ENCODE measurements at places on chromosomes 13 and 19. TPM values are rescaled to one million over a fixed set of nuclear protein-coding genes. Genes with fewer than 3 reads are reported as not detected.
A peak's percentile ranks its signal among the peaks of the same experiment; 100 is the strongest.

Gene SERPINE3
- total RNA-seq: not detected

Gene RASGRP4
- total RNA-seq: 0.90 TPM

Gene CCDC70
- not detected for total RNA-seq

Gene PDX1
- total RNA-seq: 0.35 TPM

Gene FAM216B
- total RNA-seq: 0.08 TPM

Gene RNF17
- total RNA-seq: not detected

Gene CEACAM5
- total RNA-seq: 2,217 TPM

DNA sequence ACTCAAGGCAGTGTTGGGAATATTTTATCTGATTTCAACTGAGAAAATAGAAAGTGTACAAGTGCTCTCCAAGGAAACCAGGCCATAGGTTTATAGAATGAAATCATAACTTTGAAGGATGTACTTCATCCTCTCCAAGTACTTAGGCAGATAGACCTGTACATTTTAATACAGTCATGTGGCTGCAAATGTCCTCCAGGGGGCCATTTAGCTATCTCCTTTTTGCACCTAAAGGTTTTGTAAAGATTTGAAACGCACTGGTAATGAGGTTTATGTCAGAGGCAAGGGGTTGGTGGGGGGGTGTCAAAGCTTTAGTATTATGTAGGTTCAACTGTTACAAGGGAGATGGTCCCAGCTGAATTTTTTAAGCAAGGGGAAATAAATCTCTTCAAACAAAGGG is 364.4 kb downstream of the DCT start:
- H3K4me3 ChIP-seq: no peak overlapping the region
- DNase-seq: no peak
- no peaks in the 10 kb centered on the region for H3K27me3 ChIP-seq
- peaks cover under 1% of the 10 kb centered on the region for H3K4me1 ChIP-seq
- no peaks in the 10 kb centered on the region for H3K36me3 ChIP-seq

DNA sequence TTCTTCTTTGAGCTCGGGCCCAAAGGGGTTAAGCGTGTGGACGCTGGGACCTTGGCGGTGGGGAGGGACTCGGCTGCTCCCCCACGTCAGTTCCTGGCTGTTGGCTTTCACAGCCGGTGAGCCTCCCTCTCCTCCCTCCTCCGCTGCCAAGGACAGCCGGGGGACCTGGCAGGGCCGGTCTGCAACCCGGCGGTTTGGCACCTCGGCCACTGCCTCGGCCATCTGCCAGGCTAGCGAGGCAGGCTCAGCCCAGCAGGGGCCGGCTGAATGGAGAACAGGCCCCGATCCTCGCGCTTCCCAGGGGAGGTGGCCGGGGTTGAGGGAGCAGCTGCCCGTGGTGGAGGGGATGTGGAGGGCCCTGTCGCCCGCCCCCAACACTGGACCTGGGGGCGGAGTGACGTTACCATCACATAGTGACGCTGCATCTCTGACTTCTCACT is 5.0 kb downstream of the TLE5 start:
- peak; percentile 61 for DNase-seq
- H3K36me3 ChIP-seq: peaks cover 11% of the 10 kb centered on the region
- no peaks in the 10 kb centered on the region for H3K27me3 ChIP-seq
- H3K27ac ChIP-seq: peak overlapping the region; percentile 39
- no peaks in the 10 kb centered on the region for H3K4me1 ChIP-seq
- H3K4me3 ChIP-seq: no peak overlapping the region

DNA sequence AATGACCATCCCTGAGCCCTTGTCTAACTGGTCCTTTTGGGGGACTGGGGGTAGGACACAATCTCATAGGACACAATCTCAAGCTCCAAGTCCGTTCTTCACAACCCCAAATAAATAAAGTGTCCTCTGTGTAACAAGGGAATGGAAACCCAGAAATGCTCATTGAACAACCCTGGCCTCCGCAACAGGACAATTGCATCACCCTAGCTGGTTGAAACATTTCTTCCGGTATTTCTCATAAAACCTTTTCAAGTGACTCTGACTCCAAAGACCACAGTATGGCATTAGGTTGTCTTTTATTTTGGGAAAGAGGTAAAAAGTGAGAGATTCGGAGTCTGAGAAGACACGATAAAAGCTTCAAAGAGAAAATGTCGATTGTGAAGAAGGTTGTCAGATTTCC is 186.6 kb downstream of the ZNF536 start:
- DNase-seq: no peak
- no peaks in the 10 kb centered on the region for H3K36me3 ChIP-seq
- no peaks in the 10 kb centered on the region for H3K4me1 ChIP-seq
- no peaks in the 10 kb centered on the region for H3K27me3 ChIP-seq

DNA sequence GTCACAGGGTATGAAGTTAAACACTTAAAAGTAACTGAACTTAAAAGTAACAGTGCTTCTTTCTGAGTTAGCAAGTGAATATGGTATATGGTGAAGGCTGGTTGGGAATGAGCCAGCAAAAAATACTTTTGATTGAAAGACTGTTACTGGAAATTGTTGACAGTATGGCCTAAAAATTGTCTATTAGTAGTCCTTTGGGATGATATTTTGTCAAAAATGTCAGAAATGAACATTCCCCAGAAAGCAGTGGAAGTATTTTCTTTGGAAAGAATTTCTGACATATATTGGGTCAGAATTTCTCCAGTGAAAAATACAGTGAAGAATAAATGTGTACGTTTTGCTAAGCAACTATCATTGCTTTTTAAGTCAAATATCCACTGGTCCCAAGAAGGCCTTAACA is 860.5 kb downstream of the PCDH9 start:
- DNase-seq: no peak
- H3K27ac ChIP-seq: no peak overlapping the region
- H3K36me3 ChIP-seq: no peaks in the 10 kb centered on the region
- no peaks in the 10 kb centered on the region for H3K4me1 ChIP-seq
- H3K27me3 ChIP-seq: no peaks in the 10 kb centered on the region
- no peak overlapping the region for H3K4me3 ChIP-seq

- no peak overlapping the region for H3K27ac ChIP-seq
- no peaks in the 10 kb centered on the region for H3K36me3 ChIP-seq
- no peaks in the 10 kb centered on the region for H3K4me1 ChIP-seq
- DNase-seq: no peak
- H3K27me3 ChIP-seq: no peaks in the 10 kb centered on the region
These were observed 11.8 kb upstream of the CEACAM4 start for GRCh38 chr19:41638641-41639081.

GRCh38 chr13:98521461-98522247 is 55.3 kb downstream of the STK24 start:
- H3K4me3 ChIP-seq: no peak overlapping the region
- no peaks in the 10 kb centered on the region for H3K27me3 ChIP-seq
- H3K4me1 ChIP-seq: no peaks in the 10 kb centered on the region
- H3K36me3 ChIP-seq: no peaks in the 10 kb centered on the region
- DNase-seq: no peak

- no peak overlapping the region for H3K27ac ChIP-seq
- no peaks in the 10 kb centered on the region for H3K36me3 ChIP-seq
- DNase-seq: no peak
- no peaks in the 10 kb centered on the region for H3K27me3 ChIP-seq
- H3K4me1 ChIP-seq: no peaks in the 10 kb centered on the region
These were observed 15.0 kb upstream of the ALOX5AP start for GRCh38 chr13:30720172-30720869.

DNA sequence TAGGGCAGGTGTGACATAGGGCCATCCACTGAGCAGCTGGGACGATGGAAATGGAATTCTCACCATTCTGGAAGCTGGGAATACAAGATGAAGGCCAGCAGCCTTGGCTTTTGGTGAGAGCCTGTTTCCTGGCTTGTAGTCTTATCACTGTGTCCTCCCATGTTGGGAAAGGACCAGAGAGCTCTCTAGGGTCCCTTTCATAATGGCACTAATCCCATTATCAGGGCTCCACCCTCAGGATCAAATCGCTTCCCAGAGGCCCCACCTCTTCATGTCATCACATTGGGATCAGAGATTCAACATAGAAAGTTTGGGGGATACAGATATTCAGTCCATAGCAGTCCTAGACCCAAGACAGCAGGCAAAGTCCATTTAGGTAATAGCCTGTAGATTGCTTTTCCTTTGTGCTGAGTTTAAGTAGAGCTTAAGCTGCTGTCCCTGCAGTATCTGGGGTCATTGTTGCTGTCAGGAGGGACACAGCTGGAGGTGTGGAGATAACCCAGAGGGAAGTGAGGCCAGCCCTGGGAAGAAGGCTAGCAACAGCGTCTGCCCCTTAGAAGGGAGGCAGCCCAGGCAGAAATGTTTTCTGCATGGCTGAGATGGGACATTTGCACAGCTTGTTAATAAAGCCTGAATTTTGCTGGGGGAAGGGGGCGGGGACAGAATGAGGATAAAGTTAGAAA is 136.5 kb upstream of the GPR12 start:
- no peak for DNase-seq
- no peaks in the 10 kb centered on the region for H3K4me1 ChIP-seq
- H3K27ac ChIP-seq: no peak overlapping the region
- H3K27me3 ChIP-seq: no peaks in the 10 kb centered on the region
- H3K4me3 ChIP-seq: no peak overlapping the region

DNA sequence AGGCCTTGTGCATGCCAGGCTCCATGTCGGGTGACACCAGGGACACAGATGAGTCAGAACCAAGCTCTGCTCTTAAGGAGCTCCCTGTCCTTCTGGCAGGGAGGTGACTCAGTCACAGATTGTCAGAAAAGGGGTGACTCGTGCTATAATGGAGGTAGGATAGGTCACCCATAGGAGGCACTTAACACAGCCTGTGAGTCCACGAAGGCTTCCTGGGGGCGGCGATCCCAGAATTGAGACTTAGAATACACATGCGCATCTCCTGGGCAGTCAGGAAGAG is 19.6 kb downstream of the FUZ start:
- no peaks in the 10 kb centered on the region for H3K4me1 ChIP-seq
- H3K4me3 ChIP-seq: no peak overlapping the region
- H3K36me3 ChIP-seq: peaks cover 13% of the 10 kb centered on the region
- H3K27me3 ChIP-seq: no peaks in the 10 kb centered on the region
- no peak overlapping the region for H3K27ac ChIP-seq

GRCh38 chr19:2615782-2616181 is 86.7 kb downstream of the GNG7 start:
- H3K4me1 ChIP-seq: peaks cover 5% of the 10 kb centered on the region
- H3K27me3 ChIP-seq: no peaks in the 10 kb centered on the region
- no peak overlapping the region for H3K27ac ChIP-seq
- H3K4me3 ChIP-seq: no peak overlapping the region
- H3K36me3 ChIP-seq: no peaks in the 10 kb centered on the region
- no peak for DNase-seq

- peak; percentile 84 for DNase-seq
- H3K4me1 ChIP-seq: peaks cover 34% of the 10 kb centered on the region
- H3K36me3 ChIP-seq: no peaks in the 10 kb centered on the region
- H3K27me3 ChIP-seq: no peaks in the 10 kb centered on the region
- H3K27ac ChIP-seq: peak overlapping the region; percentile 72
These were observed 27.7 kb upstream of the NFIC start for GRCh38 chr19:3338541-3339181.

GRCh38 chr19:344625-345319 is at the start of gene MIER2:
MIER2 (minus strand) TSS chr19:344796; CDS start chr19:344782, 14 bp downstream.
- H3K27ac ChIP-seq: peak within 1 kb of the TSS; percentile 57
- H3K4me1 ChIP-seq: peaks cover 16% of the 10 kb centered on the region
- peak; percentile 91 for DNase-seq
- no peaks in the 10 kb centered on the region for H3K27me3 ChIP-seq
- H3K36me3 ChIP-seq: no peaks in the 10 kb centered on the region
- peak within 1 kb of the TSS; percentile 82 for H3K4me3 ChIP-seq

- no peak for DNase-seq
- H3K4me1 ChIP-seq: no peaks in the 10 kb centered on the region
- no peak overlapping the region for H3K27ac ChIP-seq
- H3K27me3 ChIP-seq: no peaks in the 10 kb centered on the region
These were observed 320.7 kb downstream of the DIAPH3 start for GRCh38 chr13:59843040-59843439.

DNA sequence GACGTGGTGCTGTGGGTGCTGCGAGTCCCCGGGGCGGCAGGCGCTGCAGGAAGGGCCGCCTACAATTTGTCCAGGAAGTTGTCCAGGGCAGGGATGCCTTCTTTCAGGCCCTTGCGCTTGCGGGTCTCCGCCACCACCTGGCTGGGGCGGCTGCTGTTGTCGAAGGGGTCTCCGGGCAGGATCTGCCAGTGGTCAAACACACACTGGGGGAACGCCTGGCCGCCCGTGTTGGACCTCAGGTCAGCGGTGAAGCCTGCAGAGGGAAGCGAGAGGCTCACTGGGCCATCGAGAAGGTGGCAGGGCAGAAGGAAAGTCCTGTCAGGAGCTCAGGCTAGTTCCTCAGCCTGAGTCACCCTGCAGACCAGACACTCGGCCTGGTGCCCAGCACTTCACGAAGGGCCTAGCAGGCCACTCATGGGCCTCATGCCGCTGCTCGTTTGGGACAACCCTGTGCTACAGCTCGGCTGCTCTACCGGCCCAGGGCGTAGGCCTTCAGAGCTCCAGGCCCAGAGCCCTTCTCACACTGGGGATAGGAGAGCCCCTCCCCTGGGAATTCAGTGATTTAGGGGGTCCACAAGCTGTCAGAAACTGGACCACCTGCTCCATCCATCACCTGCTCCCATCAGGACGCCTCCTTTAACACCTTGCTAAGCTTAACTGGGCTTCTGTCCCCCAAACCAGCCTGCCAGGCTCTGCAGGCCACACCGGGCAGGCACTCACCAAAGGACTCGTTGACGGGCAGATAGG is 5.8 kb upstream of the DAPK3 start:
- no peaks in the 10 kb centered on the region for H3K27me3 ChIP-seq
- DNase-seq: no peak
- no peak overlapping the region for H3K27ac ChIP-seq
- no peaks in the 10 kb centered on the region for H3K4me1 ChIP-seq
- peaks cover 46% of the 10 kb centered on the region for H3K36me3 ChIP-seq

- H3K27ac ChIP-seq: no peak overlapping the region
- DNase-seq: no peak
- peaks cover 36% of the 10 kb centered on the region for H3K36me3 ChIP-seq
- H3K4me3 ChIP-seq: no peak overlapping the region
- H3K27me3 ChIP-seq: no peaks in the 10 kb centered on the region
These were observed 16.2 kb downstream of the ZNF791 start for GRCh38 chr19:12626958-12627357.

DNA sequence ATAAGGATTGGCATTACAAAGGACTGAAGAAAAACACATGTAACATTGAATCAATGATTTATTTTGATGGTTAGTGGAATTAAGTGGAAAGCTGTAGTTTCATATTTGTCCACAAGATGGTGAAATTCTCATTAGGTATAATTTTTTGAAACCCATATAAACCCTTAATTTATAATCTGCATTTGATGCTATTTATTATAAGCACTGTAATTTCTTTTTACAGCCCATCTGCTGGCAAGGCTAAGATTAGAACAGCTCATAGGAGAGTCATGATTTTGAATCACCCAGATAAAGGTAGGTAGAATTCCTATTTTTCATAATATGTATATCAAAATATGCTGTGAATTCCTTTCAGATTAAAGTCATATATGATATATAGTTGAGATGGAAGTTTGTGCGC is 62.2 kb downstream of the DNAJC15 start:
- no peaks in the 10 kb centered on the region for H3K36me3 ChIP-seq
- H3K4me1 ChIP-seq: no peaks in the 10 kb centered on the region
- no peak for DNase-seq
- no peaks in the 10 kb centered on the region for H3K27me3 ChIP-seq
- no peak overlapping the region for H3K27ac ChIP-seq

Measured in colonic mucosa (tissue), 4 donors.